ENCODE measurements at places on chromosomes 16 and 17.

DNA sequence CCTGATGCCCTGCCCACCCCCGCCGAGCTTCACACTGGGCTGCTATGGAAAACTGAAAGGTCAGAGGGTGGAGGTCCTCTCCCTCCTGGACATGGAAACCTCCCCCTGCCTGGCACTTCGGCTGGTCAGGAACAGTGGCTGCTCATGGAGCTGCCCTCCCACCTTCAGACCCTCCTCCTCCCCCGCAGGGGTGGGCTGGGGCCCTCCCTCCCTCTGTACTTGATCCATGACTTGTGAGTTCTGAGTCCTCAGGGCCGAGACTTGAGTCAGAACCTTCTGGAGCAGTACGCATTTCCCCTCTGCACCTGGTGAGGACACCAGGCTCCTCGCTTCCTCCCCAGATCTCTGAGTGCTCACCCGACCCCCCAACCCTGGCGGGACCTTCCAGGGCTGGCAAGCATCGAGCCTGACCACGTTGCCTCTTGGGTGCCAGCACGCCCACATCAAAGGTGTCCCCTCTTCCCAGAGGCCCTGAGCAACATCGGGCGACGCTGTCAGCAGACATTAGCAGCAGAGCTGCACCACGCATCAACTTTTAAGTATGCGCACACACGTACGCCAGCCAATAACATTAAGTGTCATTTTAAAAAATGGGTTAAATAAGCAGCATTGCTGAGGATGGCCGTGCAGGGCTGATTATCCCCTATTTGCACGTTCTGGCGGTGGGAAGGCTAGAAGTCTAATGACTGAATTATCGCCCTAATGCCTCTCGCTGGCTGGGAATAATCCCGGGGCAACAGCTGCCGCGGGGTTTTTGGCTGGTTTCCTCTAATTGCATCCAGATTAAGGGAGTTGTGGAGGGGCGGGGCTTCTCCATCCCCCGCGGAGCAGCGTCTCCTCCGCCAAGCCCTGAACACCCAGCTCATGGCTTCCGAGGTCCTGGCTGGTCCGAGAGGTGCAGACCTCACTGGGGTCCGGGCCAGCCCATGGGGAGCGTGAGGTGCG is 98.0 kb downstream of the TBC1D16 start:
- no peak for DNase-seq

DNA sequence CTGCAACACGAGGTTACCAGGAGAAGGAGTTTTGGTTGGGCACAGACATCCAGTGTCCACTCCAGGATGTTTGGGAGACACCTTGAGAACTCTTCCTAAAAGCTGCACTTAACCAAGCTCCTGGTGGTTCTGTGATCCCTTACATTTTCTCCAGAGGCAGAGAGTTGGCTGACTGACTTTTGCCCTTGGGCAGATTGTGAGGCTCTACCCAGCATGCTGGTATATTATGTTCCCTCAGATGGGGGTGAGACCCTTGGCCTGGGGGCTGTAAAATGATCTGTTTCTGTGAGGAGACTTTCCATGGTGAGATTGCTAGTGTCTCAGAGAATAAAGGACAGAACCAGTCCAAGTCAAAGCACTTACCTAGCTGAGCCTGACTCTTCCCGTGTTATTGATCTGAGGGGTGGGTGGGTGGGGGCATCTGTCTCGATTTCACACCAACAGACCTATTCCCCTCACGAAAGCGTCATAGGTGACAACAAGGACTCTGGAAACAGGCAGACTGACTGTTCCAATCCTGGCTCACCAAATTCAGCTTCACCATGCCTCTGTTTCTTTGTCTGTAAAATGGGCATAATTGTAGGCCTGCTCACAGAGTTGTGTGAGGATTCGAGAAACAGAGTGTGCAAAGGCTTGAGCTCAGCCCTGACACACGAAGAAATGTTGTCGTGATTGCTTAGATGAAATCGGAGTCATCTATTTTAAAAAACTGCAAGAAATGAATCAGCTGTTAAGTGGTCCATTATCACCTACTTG is 12.2 kb downstream of the USB1 start:
- DNase-seq: no peak

GRCh38 chr16:89090669-89091426 is 2.8 kb upstream of the ACSF3 start:
- no peak for DNase-seq

GRCh38 chr17:45282683-45283644 is 21.1 kb upstream of the SPATA32 start:
- DNase-seq: no peak

GRCh38 chr17:6587310-6587709 is 31.0 kb upstream of the PITPNM3 start:
- DNase-seq: no peak

DNA sequence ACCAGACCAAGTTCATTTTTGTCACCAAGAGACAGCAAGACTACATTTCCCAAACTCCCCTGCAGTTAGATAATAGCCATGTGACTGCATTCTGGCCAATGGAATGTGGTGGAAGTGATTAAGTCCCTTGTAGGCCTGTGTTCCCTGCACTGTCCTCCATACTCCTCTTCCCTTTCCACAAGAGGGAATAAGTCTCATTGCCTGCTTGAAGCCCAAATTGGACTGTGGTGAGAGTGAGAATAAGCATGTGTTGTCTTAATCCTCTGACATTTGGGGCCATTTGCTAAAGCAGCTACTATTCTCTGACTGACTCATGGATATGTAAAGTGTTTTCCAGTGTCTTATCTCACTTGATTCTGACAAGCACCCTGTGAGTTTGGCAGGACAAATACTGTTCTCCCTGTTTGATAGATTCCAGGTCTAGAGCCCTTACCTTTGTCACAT is 20.7 kb downstream of the PIK3R6 start:
- DNase-seq: no peak

DNA sequence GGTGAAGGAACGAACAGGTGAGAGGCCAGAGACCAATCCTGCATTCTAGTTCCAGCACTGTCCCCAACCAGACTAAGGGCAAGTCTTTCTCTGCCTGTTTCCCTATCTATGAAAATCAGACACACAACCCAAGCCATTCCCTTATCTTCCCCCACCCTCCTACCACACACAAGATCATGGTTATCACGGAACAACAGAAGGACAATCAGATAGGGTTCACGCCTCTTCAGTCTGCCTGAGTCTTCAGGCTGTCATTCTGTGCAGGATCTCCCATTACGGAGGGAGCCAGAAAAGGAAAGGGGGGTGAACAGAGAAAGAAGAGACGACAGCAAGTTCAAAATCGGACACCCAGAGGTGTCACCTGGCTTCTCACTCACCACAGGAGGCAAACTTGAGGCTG is 11.1 kb downstream of the TLE7 start:
- no peak for DNase-seq

GRCh38 chr17:13030459-13031300 is 12.9 kb upstream of the ELAC2 start:
- DNase-seq: peak; percentile 62

- DNase-seq: peak; percentile 76
Measured at GRCh38 chr17:58630883-58631522, 60.8 kb downstream of the TEX14 start.

- no peak for DNase-seq
Measured at GRCh38 chr17:29046473-29046839, 3.5 kb downstream of the PIPOX start.

DNA sequence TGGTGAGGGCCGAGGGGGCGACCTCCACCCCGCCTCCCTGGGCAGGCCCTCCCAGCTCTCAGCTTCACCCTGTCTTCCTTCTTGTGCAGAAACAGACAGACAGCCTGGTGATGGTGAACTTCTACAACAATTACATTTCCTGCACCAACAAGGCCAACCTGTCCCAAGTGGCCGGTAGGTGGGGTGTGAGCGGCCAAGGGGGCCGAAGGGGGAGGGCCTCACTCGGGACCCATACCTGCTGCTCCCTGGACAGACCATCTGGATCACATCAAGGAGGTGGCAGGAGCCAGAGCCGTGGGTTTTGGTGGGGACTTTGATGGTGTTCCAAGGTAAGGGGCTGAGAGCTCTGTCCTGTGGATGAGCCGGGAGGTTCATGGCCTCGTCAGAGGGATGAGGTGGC is 20.1 kb downstream of the CHMP1A start:
- no peak for DNase-seq

DNA sequence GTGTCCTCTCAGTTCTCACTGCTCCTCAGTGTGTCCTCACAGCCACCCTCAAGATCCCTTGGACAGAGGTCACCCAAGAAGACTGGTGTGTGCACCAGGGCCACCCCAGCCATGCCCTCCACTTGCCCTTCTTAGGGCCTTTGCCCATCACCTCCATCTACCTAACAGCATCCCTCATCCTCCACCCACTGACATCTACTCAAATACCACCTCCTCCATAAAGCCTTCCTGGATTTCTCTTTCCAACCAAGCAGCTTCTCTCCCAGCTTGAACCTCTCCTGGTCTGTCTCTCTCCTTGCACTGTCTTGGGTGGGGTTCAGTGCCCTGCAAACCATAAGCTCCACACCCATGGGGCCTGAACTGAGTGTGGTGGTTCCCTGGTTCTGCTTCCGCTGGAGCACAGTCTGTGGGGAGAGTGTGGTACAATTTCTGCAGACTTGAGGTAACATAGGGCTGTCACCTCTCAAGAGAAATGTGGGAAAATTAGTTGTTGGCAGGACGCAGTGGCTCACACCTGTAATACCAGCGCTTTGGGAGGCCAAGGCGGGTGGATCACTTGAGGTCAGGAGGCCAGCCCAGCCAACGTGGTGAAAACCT is 14.4 kb downstream of the KATNB1 start:
- no peak for DNase-seq

GRCh38 chr16:30984669-30985400 is at the start of gene HSD3B7:
HSD3B7 (plus strand) TSS chr16:30985207; CDS start chr16:30985659, 452 bp downstream.
- peak; percentile 96 for DNase-seq

- DNase-seq: peak; percentile 77
Measured at GRCh38 chr17:7419819-7420610, at the start of gene SPEM1. SPEM1 (plus strand) TSS chr17:7420324; CDS start chr17:7420385, 61 bp downstream.

DNA sequence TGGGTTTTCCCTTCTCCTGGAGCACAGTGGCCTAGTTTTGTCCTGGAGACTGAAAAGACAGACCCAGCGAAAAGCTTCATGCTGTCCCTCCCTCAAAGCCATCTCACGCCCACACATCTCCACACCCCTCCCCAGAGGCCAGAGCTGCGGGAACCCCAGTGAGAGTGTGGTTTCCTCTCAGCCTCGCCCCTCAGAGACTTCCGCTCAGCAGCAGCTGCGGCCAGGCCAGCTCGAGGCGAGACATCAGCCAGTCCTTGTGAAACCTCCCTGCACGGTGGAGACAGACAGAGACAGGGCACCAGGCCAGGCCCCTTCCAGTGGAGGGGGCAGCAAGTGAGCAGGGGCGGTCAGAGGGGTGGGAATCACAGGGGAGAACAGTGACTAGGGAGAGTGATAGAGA is 77.0 kb upstream of the TNRC6C start:
- DNase-seq: no peak

GRCh38 chr17:82316651-82317393 is 586 bp downstream of the CD7 start:
- no peak for DNase-seq

GRCh38 chr16:2843526-2843925 is 13.4 kb downstream of the ZG16B start:
- no peak for DNase-seq

DNA sequence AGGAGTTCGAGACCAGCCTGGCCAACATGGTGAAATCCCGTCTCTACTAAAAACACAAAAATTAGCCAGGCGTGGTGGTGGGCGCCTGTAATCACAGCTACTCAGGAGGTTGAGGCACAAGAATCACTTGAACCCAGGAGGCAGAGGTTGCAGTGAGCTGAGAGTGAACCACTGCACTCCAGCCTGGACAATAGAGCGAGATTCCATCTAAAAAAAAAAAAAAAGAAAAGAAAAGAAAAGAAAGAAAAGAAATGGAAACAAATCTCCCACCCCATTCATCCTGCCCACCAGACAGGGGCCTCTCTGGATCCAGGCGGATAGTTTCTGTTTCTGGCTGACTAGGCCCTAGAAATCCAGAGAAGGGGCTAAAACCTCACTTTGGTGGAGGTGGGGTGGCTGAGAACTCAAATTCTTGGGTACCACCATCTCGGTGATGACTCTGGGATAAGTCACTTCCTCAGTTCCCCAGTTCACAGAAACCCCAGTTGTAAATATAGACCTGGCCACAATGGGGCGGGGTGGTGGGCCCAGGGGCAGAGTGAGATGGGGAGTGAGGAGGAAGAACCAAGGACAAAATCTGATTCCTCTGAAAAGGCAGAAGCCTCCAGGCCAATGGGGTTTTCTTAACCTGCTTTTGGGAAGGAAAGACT is 22.2 kb downstream of the SOCS1 start:
- DNase-seq: no peak

DNA sequence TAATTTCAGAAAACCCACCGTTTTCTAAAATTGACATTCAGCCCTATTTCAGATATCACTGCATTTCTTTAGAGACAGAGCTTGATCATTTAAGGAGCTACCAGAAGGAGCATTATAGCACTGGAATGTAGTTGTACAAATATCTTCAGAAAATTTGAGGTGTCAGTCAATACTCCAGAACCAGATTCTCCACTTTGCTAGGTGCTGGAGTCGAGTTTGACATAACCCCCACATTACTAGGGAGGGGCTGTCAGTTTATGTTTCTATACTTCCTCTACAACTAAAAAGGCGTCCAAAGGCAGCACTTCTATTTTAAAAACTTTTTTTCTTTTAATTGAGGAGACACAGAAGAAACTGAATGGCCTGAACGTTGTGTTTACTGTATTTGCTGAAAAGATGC is 892 bp upstream of the KIAA0513 start:
- DNase-seq: no peak

DNA sequence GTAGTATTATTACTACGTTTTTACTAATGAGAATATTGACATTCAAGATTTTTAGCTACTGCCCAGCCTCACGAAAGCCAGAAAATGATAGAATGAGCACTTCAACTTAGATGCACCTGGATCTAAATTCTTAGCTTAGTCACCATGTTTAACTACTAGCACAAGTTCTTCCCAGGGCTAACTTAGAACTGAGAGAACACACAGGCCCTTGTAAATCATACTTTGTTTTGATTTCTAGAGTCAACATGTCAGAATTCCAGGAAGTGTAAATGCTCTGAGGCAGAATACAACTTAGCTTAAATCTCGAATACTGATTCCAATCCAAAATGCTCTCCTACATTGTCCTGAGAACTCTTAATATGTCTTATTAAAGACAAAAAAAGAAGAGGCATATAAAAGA is 6.8 kb upstream of the ACSM1 start:
- DNase-seq: no peak

- DNase-seq: peak; percentile 98
Measured at GRCh38 chr17:80220054-80220735, at the start of the genes SGSH and SLC26A11. SGSH (minus strand) TSS chr17:80220333; CDS start chr17:80220313, 20 bp downstream. SLC26A11 (plus strand) TSS chr17:80220427; CDS start chr17:80221561, 1,134 bp downstream.

DNA sequence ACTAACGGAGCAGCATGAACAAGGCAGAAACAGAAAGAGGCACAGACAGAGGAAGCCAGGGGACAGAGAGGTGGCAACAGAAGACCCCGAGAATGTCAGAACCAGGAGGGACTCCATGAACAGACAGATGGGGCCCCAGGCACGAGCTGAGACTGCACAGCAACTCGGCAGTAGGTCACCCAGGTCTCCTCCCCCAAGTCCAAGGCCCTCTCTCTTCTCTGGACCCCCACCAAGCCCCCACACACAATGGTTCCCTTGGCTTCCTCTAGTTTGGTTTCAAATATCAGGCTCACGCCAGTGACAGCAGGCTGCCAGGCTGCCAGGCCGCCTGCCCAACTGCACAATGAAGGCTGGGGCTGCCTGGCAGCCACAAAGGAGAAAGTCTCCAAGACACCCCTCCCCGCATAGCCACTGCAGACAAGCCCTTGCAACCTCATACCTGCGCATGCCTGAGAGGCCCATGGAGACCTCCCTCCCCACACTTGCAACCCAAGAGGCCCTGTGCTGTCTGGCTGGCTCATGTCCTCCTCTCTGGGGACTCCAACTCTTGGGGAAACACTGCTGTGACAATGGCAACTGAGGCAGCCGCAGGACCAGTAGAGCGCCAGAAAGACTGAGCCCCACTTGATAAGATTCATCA is 54.8 kb downstream of the PIMREG start:
- peak; percentile 36 for DNase-seq

All from ecto neural progenitor cell (in vitro differentiated cells).